ENCODE measurements at places on chromosomes 2 and 18. TPM values are rescaled to one million over a fixed set of nuclear protein-coding genes. Genes with fewer than 3 reads are reported as not detected.

The REEP1 gene
- total RNA-seq: 0.96 TPM

The AP1S3 gene
- total RNA-seq: 0.61 TPM

DNA sequence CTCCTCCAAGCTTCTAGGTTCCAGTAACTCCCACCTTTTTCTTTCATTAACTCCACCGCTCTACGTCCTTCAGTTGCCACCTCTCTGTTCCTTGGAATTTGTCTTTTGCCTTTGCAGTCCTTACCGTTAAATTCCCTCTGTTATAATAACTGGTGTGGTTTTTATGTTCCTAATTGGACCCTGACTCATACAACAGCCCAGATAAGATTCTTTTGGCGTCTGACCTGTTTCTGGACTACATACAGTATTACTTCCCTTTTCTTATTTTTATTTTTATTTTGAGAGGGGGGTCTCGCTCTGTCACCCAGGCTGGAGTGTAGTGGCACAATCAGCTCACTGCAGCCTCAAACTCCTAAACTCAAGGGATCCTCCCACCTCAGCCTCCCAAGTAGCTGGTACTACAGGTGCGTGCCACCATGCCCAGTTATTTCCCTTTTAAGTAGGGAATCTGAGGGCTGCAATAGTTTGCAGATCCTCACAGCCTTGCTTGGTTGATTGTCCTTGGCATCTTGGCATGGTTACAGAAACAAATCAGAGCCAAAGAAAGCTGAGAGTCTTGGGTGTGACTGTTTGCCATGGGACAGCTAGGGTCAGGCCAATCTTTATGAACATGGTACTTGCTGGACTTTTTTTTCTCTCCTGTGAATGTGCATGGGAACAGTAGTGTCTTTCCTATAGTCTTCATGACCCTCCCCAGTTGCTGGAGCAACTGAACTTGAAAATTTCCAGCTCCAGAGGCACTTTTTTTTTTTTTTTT, 22.0 kb downstream of the TCF23 start:
- DNase-seq: no peak

DNA sequence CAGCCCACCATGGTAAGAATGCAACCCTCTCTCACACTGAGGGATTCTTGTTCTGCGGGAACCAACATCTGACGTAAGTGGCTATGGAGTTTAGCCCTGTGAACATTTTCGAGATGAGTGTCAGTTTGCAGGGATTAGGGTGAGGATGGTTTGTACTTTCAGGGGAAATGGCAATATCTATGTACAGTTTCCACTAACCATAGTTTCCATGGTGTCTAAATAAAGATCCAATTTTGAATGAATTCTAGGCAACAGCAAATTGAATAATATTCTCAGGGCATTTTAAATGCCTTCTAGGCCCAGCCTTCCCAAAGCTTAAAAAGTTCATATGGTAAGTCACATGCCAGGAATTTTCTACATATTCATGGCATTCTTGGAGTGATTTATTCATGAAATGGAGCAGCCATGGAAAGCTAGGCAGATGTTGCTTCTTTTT, 105.4 kb upstream of the MMADHC start:
- no peak for DNase-seq

Measured in mesenteric fat pad (tissue), 1 donor.